ENCODE measurements at places on chromosomes 7 and 10. TPM values are rescaled to one million over a fixed set of nuclear protein-coding genes. Genes with fewer than 3 reads are reported as not detected.

DNA sequence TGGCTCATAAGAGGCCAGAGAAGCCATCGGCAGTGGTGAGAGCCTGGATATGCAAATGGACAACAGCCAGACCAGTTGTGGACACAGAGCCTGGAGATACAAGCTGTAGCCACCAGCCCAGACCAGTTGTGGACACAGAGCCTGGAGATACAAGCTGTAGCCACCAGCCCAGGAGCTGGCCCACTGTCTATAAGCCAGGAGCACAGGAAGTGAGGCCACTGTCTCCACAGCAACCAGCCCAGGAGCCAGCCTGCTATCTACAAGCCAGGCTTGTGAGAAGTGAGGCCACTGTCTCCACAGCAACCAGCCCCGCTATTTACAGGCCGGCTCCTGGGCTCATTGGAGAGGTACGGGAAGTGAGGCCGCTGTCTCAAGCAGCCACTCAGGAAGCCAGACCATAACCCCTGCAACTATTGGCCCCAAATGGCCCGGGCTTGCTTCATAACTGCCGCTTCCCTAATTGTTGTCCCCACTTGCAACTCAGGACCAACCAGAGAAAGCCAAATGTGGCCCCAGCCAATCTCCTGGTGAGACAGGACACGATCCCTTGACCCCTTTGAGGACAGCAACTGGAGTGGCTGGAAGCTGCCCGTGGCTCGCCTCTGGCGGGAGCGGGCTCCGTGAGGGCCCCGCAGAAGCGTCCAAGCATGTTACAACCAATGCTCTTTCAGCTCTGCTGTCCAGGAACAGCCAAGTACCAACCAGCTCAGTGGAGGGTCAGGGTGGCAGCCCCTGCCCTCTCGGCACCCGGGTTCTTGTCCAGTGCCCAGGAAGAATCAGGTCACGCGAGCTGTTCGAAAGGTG, 44.1 kb upstream of the CNPY1 start:
- DNase-seq: no peak

DNA sequence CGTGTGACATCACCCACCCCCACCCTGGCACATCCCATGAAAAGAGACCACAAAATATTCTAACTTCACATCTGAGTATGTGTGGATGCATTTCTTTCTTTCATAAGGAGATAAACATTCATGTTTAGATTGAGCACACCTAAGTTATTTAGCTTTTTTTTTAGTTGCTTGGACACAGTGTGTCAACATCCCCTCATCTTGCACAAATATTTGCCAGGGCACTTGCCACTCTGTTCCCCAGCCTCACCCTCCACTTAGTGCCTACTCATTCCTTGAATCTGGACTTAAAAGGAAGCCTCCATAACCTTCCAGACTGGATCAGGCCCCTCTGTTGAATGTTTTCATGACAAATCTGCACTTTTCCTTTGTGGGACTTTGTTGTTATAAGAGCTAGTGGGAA, 338.9 kb upstream of the IGFBP3 start:
- no peak for DNase-seq

DNA sequence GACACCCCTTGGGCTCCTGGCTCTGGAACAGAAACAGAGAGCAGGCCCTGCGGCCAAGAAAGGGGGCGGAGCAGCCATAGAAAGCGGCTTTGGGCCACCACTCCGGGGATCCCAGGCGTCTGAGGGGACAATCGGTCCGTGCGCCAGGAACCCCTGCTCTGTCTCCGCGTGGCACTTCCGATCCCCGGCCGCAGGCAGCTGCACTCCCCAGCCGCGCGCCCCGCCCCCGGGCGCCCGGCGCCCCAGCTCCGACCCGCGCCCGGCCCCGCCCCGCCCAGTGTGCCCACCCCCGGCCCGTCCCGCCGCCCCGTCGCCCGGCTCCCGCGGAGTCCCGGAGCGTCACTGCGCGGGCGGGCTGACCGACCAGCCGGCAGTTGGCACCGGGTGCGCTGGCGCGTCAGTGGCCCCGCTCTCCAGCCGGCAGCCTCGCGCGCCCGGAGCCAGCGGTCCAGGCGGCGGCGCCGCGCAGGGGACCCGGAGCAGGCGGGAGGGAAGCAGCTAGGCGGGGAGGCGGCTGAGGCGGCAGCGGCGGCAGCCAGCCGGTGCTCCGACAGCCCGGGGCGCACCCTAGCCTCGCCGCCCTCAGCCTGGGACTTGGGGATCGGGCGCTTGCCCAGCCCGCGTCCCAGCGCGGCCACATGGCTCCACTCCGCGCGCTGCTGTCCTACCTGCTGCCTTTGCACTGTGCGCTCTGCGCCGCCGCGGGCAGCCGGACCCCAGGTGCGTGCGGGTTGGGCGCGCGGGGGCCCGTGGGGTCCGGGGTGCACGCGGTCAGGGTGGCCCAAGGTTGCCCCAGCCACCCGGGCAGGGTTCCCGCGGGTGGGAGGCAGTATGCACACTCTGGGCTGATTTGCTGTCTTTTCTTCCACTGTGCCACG, at the start of gene ADAMTS14:
ADAMTS14 (plus strand) TSS at position 342 of the 878 bp plus-strand sequence; CDS start at position 639, 297 bp downstream.
- DNase-seq: no peak

The NPSR1 gene
- not detected for total RNA-seq

DNA sequence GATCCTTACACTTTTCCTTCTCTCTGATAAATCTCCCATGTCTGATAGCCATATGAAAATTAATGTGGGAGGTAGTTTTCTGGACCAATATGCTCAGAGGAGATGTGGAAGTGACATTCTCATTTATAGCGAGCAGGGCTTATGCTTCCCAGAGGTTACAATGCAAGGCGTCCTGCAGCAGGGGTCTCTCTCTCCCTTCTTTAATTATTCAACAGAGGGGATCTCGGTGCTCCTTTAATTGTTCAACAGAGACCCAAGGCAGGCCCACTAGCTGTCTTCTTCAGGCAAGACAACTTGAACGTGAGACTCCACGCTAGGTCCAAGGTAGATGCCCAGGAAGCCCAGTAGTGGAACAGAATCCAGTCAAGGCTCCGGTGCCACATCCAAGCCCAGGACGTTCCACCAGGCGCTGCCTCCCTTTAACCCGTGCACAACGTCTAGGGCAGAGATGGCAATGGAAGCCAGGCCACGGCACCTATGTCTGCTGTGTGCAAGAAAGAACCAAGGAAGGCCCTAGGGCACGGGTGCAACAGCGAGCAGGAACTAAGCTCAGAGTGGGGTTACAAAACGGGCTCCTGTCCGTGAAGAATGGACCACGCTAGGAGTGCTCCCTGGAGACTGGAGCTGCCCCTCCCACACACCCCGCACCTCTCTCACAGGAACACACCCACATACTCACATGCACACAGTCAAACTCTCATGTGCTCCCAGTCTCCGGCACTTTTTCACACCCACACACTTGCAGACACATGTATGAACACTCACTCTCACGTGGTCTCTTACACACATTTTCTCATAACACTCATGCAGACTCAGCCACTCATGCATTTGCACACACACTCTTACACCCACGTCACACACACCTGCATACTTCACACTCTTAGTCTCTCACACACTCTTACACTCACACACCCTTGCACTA, 230.4 kb downstream of the TNS3 start:
- no peak for DNase-seq

DNA sequence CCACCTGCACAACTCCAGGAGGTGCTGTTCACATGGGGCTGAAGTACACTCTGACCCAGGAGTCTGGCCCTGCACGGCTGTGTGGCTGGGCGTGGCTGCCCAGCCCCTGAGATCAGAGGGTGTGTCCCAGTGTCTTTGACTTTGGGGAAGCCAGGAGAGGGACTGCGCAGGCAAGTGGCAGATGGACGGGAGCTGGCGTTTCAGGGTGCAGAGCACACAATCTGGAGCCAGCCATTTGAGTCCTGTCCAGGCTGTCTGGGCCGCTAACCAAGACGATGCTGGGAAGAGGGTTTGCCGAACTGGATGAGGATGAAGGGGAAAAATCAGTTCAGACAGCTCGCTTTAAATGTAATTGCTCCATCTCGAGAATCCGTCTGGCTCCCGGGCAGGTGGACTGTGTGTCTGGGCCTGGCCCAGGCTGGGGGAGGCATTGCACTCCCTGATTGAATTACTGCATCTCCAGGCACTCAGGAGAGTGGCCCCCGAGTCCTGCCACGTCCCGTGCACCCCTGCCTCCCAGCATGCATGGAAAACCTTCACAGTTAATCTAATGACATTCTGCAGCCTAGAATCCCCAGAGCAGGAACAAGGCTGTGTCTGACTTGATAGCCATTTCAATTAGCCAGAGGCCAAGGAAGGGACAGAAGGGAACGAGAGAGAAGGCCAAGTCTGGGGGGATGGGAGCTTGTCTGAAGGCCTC, 120.8 kb upstream of the NANOS1 start:
- no peak for DNase-seq

- DNase-seq: no peak
These were observed 78.9 kb upstream of the DDC start for GRCh38 chr7:50644114-50644513.

DNA sequence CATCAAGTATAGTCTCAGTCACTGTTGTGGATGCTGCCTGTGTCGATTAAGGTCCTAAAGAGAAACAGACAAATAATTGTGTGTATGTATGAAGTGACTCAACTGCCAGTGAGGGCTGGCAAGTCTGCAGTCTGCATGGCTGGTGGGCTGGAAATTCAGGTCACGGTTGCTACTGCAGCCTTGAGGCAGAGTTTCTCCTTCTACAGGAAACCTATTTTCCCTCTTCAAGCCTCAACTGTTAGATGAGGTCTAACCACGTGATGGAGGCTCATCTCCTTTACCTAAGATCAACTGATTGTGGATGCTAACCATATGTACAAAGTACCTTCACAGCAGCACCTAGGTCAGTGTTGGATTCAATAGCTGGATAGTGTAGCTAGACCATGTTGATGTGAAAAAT, 29.9 kb downstream of the MBL2 start:
- no peak for DNase-seq

DNA sequence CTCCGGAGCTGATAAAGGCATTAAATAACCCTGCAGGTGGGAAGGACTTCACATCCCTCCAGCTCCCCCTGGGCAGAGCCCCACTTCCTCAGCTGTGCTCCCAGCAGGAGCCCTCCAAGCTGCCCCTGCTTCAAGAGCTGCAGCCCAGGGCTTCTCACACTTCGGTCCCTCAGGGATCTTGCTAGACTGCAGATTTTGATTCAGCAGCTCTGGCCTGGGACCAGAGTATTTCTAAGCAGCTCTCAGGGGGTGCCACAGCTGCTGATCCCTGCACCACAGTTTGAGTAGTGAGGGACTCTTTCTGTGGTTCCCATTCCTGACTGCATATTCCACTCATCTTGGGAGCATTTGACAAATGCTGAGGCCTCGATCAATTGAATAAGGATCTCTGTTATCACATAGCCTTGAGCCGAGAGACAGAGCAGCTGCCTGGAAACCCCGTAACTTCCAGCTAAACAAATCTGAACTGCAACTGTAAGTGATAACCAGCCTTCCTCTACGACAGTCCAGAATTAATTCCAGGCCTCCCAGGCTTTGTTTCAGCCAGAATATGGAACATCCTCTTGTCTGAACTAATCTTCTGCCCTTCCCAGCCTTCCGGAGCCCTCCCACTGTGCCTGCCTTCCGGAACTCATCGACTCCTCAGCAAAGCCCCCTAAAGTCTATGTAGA, 161.4 kb downstream of the CCDC3 start:
- DNase-seq: no peak

The CYP2C19 gene
- not detected for total RNA-seq

DNA sequence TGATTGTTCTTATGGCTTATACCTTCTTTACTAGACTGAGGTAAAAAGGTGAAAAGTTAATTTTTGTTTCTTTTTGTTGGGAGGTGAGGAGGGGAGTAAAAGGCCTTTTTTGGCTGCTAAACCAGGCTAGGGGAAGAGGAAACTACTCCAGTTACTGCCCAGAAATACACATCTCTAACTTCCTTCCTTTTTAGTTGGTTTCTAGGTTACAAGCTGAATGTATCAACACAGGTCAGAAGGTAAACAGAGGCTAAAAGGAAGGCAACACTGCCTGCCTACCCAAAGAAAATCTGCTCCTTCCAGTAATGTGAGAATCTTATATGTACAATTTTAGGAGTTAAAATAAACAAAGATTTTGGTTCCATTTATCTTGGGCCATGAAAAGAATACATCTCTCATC, 140.4 kb downstream of the NRBF2 start:
- no peak for DNase-seq

The SPDYE9 gene
- not detected for total RNA-seq

DNA sequence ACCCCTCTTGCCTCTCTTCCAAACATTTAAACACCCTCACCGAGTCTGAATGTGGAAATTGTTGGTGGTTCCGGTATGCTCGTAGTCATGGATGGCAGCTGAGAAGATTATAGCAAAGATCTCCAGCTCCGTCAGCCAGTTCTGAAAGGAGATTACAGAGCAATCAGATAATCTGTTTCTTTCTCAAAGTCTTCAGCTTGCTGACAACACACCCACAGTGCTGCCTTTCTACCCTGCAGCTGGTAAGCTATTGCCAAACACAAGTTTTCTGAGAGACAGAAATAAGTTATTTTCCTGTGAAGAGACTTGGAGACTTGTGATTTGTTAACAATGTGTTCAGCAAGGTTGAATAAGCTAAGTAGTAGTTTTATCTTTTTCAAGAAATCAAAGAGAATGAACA, 163.6 kb downstream of the PPP1R17 start:
- no peak for DNase-seq

GRCh38 chr7:19617901-19618300, 90.9 kb downstream of the POLR1F start:
- no peak for DNase-seq

DNA sequence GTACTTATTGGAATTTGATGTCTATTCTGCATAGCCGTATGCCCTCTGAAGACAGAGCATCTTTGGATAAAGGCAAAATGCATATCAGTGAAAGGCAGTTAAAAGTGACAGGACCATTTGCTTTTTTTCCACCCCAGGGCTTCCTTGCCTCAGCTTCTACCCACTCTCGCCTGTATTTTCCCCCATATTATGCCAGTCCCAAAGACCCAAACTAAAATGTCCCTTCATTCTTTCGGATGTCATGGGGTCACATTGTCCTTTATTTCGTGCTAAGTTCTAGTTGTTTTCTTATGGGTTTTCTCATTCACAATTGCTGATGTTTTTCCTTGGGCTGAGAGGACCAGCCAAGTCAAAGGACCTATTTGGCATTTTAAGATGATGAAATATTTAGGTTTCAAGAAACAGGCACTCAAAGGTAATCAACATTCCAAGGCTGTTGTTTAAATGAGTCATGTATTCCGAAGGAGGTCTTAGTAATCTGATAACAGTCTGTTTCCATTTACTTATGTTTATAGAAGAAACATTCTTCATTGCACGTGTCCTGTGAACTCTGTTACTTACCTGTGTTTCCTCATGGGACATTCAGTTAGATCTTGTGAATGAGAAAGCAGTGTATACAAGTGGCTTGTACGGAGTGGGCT, 74.1 kb downstream of the DNAH11 start:
- DNase-seq: peak; percentile 42

The TNPO3 gene
- total RNA-seq: 48.1 TPM

- DNase-seq: no peak
These were observed 14.5 kb downstream of the PDGFA start for GRCh38 chr7:505171-505570.

- DNase-seq: no peak
These were observed 280.1 kb downstream of the FRMD4A start for GRCh38 chr10:14050598-14050997.

DNA sequence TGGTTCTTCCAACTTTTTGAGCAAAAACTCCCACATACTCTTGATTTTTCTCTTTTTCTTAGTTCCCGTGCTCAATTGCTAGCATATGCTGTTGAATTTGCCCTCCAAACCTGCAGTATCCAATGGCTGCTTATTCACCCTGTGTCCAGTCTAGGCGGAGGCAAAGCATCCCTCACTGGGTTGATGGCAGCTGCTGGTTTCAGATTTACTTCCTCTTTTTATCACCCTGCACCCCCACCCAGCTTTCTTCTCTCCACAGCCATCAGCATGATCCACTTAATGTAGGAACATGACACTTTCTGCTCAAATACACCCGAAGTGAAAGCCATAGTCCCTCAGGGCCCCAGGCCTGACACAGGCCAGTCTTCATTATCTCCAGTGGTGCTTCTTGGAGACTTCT, 87.6 kb upstream of the ADARB2 start:
- no peak for DNase-seq

The NKX6-2 gene
- not detected for total RNA-seq

Data from glomerular endothelial cell (primary cell).